Stimulated activated memory B cell treated with anti-CD40 and anti-IgM and Interleukin-4, amounts not matched to agents 10 μg/mL and 1 μg/mL and 100 μg/mL, for 72 hours (primary cell): ENCODE measurements at places on chromosomes 7 and 10.
A peak's percentile ranks its signal among the peaks of the same experiment; 100 is the strongest.

- ATAC-seq = no peak
These were observed 139.8 kb upstream of the LYZL2 start for GRCh38 chr10:30769361-30769760.

- ATAC-seq = peak; percentile 72
These were observed 62.3 kb downstream of the TMEM26 start for GRCh38 chr10:61390851-61391250.

DNA sequence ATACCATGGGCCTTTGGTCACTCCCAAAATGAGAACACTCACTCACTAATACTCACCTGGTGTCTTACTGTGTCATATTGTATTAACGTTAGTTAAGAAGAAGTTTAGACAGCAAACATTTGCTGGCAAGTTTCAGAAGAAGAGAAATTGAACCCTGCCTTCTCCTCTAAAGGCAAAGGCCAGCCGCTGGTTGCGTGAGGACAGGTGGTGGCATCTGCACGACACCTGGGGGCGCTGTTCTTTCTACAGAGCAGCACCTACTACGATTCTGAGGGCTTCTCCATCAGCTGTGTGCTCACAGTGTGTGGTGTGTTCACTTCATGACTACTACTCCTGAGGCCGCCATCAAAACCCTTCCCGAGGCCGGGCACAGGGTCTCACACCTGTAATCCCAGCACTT, 17.9 kb upstream of the CLEC2L start:
- ATAC-seq = no peak

- ATAC-seq = no peak
These were observed 13.6 kb upstream of the KCND2 start for GRCh38 chr7:120259386-120259785.

GRCh38 chr7:4960363-4960762, 1.4 kb upstream of the MMD2 start:
- no peak for ATAC-seq

GRCh38 chr7:150877536-150877935, 25.2 kb downstream of the AOC1 start:
- no peak for ATAC-seq

DNA sequence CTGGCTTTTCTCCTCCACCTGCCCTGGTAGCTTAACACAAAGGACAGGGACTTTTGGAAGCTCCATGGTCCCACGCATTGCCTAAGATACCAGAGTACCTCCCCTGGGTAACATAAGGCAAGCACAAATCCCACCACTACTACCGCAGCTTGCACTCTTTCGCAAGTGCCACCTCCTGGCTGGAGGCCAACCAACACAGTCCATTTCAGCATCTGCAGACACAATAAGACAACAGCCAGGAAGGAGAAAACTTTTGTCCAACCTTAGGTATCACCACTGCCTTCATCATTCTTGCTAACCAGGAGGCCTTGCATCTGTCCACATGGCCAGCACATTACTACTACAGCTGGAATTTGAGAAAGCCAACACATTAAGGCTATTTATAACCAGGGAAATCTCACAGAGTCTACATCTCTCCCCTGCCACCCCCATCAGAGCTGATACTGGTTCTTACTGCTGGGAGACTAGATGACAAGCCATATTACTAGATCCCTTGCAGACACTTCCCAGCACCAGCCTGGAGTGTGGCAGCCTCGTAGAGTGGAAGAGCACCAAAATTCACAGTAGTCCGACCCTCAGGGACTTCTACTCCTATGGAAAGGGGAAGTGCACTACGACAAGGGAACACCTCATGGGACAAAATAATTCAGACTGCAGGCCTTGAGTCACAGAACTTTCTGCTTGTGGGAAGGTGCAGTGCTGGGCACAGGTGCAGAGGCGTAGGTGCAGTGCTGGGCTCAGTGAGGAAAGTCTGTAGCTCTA, 39.8 kb upstream of the CDK13 start:
- ATAC-seq = no peak

GRCh38 chr10:5654218-5654755, 12.1 kb downstream of the ASB13 start:
- ATAC-seq = no peak

DNA sequence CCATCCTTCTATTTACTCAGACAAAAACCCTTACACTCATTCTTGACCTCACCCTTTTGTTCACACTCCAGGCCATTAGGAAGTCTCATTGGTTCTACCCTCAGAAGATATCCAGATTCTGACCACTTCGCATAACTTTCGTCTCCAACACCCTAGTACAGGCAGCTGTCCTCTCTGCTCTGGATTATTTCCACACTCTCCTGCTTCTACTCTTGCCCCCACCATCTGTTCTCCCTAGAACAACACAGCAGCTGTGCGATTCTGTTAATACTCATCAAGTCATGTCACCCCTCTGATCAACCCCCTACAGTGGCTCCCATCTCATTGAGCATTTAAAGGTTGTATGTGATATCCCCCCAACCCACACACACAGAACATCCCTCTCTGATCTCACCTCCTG, 15.5 kb upstream of the TRIL start:
- no peak for ATAC-seq

- peak; percentile 5 for ATAC-seq
These were observed 63.0 kb upstream of the PRSS58 start for GRCh38 chr7:142320883-142321282.

- ATAC-seq = no peak
These were observed 140.0 kb downstream of the PTPRN2 start for GRCh38 chr7:158447506-158448171.

DNA sequence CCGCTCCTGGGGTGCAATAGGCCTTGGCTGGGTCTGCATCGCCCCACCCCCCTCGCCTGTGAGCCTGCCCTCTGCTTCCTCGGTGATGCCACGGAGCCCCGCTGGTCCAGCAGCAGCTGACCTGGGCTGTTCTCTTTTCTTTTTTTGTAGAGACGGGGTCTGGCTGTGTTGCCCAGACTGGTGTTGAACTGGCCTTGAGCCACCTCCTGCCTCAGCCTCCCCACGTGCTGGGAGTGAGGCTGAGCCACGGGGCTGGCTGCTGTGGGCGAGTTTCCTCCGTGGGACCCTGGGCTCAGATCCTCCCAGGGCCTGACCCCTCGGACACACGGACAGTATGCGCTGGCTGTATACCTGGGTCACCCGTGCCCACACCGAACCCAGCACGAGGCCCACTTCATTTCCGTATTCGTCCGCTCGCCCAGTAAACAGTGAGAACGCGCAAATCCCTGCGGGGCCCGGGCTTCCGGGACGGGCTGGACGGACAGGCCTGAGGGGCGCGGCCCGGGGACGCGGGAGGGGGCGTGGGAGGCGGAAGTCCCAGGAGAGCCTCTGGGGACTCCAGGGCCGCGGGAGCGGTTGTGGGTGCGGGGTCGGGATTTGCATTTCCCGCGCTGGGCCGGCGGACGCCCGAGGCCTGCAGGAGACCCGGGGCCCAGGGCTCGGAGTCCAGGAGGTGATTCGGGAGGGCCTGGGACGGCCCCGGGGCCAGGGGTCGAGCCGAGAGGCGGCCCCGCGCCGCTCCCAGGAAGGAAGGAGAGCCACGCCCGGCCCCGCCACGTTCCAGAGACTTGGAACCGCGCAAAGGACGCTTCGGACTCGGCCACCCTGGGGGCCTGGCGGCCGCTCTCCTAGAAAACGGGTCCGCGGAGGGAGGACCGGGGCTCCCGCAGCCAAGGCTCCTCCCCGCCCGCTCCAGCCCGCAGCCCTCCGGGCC, 57.7 kb upstream of the DNAJB6 start:
- ATAC-seq = peak; percentile 55

GRCh38 chr7:108368466-108368865, 87.8 kb downstream of the NRCAM start:
- no peak for ATAC-seq
